NCI-H187 (cell line): ENCODE measurements at places on chromosomes 7 and 10.

DNA sequence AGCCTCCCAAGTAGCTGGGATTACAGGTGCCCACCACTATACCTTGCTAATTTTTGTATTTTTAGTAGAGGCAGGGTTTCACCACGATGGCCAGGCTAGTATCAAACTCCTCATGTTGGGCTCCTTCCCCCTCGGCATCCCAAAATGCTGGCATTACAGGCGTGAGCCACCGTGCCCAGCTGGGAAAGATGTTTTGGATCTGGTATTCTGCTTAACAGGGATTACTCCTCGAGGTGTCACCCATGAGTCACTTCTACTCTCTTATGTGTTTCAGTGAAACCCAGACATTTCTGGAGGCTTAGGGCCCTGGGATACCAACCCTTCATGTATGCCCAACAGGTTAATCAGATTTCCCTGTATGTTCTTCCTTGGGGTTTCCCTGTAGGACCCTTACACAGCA is 11.8 kb upstream of the OPN4 start:
- no peak for DNase-seq

GRCh38 chr7:55019691-55020465 is 1.1 kb downstream of the EGFR start:
- DNase-seq: no peak

DNA sequence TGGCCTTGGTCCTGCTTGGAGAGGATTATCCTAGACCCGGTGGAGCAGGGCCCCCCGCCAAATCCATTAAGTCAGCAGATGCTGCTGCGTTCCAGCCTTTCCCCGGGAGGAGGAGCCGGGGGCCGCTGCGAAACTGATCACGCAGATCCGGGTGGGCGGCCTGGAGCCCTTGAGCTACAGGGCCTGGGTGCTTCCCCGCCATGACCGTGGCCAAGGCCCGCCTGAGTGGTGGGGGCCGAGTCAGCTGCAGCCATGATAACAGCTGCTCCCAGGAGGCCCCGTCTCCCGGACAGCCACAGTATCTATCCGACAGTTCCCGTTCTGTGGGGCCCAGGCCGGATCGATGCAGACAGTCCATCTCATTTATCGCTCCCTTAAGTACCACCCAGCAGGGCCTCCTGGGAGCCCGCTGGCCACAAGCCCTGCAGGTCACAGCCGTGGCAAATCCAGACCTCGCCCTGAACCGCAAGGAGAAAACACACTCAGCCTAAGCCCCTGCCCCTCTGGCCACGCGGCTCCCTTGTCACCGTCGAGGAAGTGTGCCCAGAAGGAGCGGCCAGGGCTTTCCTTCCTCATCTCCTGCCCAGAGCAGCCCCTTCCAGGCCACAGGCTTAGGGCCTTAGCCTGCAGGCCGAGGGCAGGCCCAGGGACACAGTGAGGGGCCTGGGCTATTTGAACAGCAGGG is 34.4 kb upstream of the SLC29A4 start:
- DNase-seq: no peak

DNA sequence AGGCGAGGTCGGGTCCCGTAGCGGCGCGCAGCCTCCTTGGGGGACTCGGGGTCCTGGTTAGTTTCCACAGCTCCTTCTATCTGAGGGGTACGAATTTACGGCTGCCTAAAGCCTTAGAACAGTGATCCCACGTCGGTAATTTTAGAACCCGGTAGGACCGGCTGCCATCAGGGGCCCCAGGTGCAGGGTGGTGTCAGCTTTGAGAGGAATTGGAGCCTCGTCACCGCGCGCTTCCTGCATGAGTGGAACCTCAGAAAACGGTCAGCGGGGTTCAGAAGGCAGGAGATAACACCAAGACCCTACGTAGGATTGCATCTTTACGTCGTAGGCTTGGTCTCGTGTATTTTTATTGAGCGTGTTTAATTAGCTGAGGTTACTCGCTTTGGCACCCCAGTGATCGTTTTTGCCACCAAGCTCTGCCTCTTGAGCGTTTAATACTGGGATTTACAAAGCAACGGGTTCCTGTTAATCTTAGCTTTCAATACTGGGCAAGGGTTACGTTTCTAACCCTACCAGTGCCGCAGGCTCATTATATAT is 443 bp downstream of the RNF32 start:
- no peak for DNase-seq

DNA sequence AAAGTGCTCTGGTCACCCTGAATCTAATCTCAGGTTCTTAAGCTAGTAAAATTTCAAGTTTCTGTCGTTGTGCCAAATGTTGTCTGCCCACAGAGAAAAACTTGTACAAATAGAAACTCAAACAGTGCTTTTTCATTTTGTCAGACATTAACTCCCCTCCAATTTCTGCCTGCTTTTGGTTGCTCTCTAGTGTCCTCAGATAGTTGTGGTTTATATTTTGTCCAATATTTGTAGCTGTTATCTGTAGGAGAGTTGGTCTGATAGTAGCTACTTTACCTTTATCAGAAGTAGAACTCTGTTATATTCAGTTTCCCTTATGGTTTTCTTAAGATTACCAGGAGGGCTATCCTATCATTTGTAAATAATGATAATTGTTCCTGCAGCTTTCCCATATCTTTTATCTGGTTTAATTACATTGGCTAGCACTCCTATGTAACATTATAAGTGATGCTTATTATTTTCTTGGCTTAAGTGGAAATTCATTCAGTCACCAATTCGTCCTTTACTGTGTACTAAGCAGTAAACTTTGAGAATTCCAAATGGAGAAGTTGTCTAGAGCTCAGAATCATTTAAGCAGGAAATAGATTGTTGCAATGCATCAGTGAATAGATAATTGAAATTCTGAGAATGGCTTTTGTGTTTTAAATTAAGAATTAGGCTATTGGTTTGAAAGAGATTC is 91.0 kb downstream of the ANKIB1 start:
- no peak for DNase-seq

DNA sequence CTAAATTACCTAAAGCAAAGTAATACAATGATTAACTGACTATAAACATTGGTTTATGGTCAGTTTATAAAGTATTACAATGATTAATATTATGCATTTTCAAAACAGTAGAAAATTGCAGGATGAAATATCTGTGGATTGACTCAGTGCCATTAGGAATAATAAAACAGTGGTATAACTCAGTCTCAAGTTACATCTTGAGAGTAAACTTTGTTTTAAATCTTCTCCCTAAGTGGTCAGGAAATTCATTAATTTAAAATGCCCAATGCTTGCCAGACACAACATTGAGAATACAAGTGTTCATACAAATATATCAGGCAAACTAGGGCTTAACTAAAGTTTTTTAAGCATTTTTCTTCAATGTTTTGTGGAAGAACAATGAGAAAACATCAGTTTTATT is 257.8 kb downstream of the ETV1 start:
- DNase-seq: no peak

GRCh38 chr7:27967639-27968038 is 213.0 kb downstream of the JAZF1 start:
- no peak for DNase-seq

DNA sequence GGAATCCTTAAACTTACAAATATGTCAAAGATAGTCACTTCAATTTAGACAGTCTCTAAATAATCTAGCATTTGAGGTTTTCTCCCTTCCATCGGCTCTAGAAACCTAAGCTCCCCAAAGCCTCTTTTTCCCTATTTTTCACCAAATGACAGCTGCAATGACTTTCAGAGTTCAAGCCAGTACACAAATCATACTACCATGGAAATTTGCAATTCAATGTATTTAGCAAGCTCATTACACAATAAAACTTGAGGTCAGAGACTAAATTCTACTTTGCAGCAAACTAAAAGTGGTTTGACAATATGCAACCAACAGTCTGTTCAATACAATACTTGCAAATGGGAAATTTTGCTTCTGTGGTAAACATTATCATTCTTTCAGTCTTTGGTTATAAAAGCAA is 80.3 kb downstream of the SKIDA1 start:
- DNase-seq: no peak

- DNase-seq: no peak
Observed at GRCh38 chr10:8041284-8041991, 13.1 kb upstream of the GATA3 start.

DNA sequence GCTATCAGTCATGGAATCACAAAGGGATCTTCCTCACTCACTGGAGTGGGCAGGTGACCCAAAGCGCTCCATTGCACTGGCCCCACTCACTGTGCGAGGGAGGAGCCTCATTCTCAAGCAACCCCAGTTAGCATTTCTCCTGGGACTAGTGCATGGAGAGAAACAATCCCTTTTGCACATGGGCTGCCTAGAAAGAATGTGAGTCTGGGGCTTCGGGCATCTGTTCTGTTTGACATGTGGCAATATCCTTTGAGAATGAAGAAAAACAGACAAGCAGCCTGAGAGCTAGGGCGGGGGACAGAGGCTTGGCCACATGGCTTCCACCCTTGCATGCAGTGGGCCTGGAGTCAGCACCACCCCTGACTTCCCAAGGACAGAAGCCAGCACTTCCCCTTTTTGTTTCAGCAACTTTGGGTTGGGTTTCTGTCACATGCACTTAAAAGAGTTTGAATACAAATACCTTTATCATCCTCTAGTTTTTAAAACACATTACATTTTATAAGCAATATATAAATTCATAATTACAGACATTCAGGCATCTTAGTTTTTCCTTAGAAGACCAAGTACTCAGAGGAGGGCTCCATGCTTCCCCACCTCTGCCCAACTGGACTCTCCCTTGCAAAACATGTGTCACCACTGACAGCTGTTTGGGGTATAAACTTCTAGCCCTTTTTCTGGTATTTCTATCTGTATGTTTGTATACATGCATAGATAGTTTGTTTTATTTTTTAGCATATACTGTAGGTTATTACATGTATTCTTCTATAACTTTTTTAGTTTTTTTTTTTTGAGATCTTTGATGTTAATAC is 73.8 kb downstream of the RBM20 start:
- no peak for DNase-seq

DNA sequence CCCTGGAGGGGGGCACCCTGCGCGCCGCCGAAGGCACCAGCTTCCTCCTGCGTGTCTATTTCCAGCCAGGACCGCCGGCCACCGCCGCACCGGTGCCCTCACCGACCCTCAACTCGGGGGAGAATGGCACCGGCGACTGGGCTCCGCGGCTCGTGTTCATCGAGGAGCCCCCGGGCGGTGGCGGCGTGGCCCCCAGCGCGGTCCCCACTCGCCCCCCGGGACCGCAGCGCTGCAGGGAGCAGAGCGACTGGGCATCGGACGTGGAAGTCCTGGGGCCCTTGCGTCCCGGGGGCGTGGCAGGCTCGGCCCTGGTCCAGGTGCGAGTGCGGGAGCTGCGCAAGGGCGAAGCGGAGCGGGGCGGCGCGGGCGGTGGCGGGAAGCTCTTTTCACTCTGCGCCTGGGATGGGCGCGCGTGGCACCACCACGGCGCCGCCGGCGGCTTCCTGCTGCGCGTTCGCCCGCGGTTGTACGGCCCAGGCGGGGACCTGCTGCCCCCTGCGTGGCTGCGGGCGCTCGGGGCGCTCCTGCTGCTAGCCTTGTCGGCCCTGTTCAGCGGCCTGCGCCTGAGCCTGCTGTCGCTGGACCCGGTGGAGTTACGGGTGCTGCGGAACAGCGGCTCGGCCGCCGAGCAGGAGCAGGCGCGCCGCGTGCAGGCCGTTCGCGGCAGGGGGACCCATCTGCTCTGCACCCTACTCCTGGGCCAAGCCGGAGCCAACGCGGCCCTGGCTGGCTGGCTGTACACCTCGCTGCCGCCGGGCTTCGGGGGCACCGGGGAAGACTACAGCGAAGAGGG is 594 bp downstream of the CNNM1 start:
- no peak for DNase-seq

- DNase-seq: no peak
Observed at GRCh38 chr7:47037607-47038006, 544.3 kb downstream of the TNS3 start.

DNA sequence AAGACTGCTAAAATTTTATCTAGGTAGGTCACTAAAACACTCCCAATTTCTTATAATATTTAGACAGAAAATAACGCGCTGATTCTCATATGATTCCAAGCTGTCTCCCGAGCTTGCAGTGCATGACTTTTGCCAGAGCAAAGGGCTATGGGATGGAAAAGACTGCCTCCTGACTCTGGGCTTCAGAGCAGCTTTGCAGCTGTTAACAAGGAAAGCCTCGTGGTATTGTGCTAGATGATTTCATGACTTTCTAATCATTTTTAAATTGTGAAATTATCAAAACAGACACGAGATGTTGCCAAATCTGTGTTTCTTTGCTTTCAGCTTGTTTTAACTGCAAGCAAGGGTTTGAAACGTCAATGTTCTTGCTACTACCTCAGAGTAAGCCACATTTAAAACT is 238.3 kb downstream of the AGMO start:
- no peak for DNase-seq

GRCh38 chr7:128884561-128885369 is 22.1 kb downstream of the ATP6V1F start:
- DNase-seq: no peak

DNA sequence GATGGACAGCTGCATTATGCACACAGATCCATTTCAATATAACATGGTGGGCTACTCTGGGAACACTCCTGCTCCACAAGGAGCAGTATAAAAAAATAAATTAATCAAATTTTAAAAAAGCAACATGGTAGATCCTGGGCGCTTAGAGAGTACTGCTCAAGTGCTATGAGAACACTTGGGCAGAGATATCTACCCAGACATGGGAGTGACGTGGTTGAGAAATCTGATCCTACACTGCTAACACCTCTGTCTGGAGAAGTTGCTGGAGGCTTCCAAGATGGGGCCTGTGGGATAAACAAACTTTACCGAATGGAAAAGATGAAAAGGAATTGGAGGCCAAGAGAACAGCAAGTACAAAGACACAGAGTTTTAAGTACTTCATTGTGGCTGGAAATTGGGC is 9.0 kb downstream of the NSMCE4A start:
- DNase-seq: no peak

DNA sequence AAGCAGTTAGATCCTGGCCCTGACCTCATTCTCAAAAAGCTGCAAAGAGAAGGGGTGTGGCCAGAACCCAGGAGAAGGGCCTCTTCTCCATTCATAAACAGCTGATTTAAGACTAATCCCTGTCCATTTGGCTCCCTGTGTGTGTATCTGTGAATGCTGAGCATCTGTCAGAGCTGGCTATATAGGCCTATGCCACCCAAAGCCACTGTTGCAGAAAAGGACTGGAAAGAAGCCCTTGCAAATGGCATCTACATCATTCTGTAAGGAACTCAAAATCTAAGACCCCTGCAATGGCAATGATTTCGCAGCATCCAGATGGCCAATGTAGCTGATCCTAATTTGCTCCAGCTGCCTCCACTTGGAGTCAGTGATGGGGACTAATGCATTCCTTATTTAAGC is 384.5 kb downstream of the KCNMA1 start:
- DNase-seq: no peak

DNA sequence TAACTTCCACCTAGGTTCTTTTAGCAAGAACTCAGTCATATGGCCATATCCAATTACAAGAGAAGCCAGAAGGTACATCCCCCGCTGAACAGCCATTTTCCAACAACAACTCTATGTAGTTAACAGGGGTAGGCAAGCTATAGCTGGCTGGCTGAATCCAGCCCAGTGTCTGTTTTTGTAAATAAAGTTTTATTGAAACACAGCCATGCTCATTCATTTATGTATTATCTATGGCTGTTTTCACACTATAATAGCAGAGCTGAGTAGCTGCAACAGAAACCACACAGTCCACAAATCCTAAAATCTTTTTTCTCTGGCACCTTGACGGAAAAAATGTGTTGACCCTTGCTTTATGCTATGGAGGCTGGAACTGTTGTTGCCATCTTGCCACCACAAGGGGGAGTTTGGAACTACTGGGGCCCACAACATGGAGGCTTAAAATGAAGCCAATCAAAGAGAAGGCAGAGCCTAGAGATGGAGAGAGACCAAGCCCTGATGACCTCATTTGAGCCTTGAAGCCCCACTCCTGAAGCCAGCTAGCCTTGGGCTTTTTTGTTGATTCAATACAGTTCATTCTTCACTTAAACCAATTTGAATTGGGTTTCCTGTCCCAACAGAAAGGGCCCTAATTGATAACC is 33.3 kb upstream of the XPNPEP1 start:
- DNase-seq: peak; percentile 34

GRCh38 chr7:25834050-25834449 is 317.9 kb upstream of the NFE2L3 start:
- DNase-seq: no peak
